HS-5 (cell line): ENCODE measurements at places on chromosomes 13 and 19.

GRCh38 chr13:50085063-50085462, 69.8 kb downstream of the KCNRG start:
- no peak for DNase-seq

- no peak for DNase-seq
Observed at GRCh38 chr13:51959773-51960172, 51.5 kb downstream of the ATP7B start.

GRCh38 chr13:106184790-106185189, 350.7 kb downstream of the EFNB2 start:
- DNase-seq: no peak

DNA sequence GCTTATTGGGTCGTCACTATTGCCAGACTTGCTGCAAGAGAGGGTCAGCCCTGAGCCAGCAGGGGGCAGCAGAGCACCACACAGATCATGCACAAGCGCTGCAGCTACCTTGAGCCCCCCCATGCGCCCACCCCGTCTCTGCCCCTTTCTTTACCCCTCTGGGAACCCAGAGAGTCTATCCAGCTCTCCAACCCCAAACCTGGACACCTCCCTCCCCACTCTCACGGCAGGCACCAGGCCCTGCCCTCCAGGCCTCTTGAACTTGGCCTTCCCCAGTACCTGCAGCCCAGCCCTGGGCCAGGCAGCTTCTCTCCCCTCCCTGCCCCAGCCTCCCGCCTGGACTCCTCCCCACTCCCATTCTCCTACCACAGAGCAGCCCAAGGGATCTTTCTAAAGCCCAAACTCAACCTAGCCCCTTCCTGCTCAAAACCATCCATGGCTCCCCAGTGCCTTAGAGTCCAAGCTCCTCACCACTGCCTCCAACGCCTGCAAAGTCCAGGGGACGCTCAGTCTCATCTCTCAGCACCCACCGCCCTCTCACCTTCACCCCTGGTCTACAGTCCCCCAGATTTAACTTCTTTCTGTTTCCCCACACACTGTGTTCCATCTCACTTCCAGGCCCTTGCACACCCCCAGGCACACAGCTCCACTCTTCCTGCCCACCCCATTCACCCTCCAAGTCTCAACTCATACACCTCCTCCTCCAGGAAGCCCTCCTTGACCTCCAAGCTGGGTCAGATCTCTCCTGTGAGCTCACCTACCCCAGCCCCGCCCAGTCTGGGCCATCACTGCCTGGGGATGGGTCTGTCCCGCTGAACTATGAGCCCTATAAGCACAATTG, 9.4 kb upstream of the CEACAM16 start:
- no peak for DNase-seq

DNA sequence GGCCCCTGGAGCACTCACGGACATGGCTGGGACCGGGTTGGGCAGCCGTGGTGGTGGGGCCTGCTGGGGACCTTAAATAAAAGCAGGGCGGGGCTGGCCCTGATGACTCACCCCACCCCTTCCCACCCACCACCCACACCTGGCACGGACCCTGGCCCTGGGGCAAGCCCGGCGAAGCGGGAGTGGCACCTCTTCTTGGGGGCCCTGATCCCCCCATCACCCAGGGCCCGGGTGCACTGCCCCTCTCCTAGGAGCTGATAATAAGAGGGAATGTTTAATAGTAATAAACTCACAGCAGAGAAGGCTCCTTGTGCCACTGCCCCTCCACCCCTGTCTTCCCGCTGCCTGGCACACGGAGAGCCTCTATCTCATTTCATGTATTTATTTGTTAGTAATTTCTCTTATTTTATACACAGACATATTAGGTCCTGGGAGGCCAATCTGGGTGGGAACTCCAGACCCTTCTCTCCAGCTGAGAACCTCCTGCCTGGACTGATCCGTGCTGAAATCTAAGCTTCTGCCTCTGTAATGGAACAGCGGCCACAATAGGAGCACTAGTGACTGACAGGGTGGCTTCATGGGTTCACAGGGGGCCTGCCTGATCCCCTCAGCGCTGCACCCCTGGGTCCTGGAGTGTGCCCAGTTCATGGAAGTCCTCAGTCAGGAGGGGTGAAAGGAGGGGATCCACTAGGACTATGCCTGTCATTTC, at the start of gene LGALS7:
LGALS7 (minus strand) TSS at position 49 of the 709 bp plus-strand sequence; CDS start at position 24, 25 bp downstream.
- no peak for DNase-seq

- DNase-seq: no peak
Observed at GRCh38 chr19:36128392-36128736, 11.5 kb upstream of the CAPNS1 start.

- DNase-seq: no peak
Observed at GRCh38 chr19:15635016-15635805, 5.5 kb upstream of the CYP4F3 start.

- no peak for DNase-seq
Observed at GRCh38 chr19:29923653-29924052, 18.4 kb upstream of the URI1 start.

DNA sequence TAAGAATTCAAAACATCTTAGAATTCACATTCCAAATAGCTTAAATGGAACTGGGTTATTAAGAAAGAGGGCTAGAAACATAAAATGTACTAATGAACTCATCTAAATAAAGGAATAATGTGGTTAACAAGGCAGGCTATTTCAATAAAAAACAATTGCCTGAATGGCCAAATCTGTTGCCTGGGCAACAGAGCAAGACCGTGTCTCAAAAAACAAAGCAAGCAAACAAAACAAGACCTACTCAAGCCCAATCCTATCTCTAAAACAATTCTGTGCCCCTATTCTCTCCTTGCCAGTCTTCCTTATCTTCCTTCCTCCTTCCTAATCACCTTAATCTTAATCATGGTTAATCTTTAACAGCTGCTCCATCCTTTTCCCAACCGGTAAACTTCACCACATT, 12.1 kb downstream of the IGFL1 start:
- DNase-seq: no peak

DNA sequence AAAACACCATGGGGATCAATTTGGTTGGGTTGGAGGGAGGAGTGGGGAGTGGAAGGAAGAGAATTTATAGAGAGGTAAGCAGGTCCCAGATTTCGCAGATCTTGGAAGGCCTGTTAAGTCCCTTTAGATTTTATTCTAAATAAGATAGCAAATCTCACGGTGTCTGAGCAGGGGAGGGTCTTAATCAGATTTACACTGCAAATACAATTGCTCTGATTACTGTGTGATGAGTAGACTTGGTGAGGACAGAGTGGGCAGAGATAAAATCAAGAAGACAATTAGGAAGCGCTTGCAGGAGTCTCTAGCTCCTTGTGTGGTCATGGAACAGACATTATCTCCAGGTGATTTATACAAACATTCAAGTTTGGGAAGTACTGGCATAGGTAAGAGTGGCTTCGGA, 126.0 kb downstream of the GPC6 start:
- no peak for DNase-seq

- no peak for DNase-seq
Observed at GRCh38 chr19:53944933-53945332, 17.8 kb upstream of the CACNG8 start.

DNA sequence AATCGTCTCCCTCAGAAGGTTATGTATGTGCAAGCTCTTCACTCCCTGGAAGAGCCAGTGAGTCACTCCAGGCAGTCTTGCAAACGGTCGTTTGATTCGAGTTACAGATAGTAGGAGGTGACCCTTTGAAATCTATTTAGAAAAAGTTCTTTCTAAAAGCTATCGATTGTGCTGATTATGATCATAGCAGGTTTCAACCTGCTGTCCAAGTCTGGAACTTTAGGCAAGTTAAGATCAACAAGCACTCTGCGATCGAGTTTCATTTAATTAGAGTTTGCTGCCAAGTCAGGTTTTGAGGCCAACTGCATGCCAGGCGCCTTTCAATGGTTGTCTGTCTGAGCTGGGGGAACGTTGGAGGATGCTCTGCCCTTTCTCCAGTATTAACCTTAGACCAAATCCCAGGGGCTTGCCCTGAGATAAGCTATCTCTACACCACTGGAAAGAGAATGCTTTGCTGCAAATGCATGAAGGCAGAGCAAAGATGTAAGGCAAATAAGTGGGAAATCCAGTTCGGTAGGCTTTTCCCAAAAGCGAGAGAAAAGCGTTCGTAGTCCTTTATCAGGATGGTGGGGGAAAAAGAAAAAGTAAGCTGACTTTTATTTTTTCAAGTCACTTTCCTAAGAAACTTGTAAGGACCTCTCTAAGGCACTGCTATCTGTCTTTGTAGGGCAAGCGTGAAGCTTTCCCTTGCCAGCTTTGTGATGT, 287.5 kb downstream of the ATP8A2 start:
- no peak for DNase-seq

GRCh38 chr13:41611385-41611784, 154.0 kb downstream of the RGCC start:
- no peak for DNase-seq

GRCh38 chr19:31338069-31338776, 11.0 kb downstream of the TSHZ3 start:
- no peak for DNase-seq

GRCh38 chr13:43564952-43565351, 221.8 kb downstream of the ENOX1 start:
- no peak for DNase-seq

DNA sequence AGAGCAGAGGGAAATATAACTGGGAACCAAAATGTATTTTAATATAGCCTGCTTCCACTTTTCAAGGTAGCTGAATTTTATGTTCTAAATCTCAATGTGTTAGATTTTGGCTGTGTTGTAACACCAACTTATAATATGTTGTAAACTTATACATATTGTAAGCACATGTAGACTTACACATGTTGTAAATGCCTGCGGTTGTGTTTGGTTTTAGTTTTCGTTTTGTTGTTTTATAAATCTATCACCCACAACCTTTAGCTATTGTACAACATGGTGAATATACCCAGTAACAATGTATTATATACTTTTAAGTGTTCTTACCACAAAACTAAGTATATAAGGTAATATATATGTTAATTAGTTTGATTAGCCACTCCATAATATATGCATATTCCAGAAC, 15.6 kb downstream of the KCTD4 start:
- DNase-seq: no peak
